ENCODE measurements at places on chromosomes 13 and 19.

- DNase-seq = no peak
Measured at GRCh38 chr13:30837227-30838159, 68.6 kb upstream of the MEDAG start.

GRCh38 chr13:60654415-60654814 lies 257.4 kb downstream of the TDRD3 start:
- DNase-seq = no peak

DNA sequence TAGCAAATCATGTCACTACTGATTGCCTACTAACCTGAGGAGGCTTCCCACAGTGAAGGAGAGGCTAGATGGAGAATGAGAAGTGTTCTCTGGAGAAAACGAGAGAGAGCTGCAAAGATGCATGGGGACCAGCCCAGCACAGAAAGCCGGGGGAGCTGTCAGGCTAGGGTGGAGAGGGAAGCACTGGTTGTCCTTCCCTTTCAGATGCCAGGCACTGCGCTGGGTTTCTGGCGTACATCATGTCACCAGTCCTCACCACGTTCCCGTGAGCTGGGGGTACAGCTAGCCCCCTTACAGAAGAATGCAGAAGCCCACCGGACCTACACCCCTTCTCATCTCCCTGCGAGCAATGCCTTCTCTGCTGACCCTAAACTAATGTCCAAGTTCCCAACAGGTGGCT lies 86.0 kb downstream of the STK24 start:
- no peak for DNase-seq

DNA sequence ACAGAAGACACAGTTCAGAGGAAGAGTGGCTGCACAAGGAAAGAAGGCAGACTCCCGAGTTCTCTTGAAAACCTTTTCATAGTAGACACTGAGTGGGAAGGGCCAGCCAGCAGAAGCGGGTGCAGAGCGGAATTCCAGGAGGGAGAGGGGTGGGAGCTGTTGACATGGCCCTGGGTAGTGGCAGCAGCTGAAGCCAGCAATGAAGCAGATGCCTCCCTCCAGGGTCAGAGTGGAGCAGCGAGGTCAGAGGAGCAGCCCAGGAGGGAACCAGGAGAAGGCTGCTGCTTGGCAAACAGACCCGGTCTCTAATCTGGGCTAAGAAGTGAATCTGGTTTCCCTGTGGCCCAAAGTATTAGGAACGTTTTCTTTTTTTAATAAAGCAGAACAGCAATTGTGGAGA lies 73.9 kb upstream of the SPATA13 start:
- no peak for DNase-seq

- DNase-seq = peak; percentile 66
Measured at GRCh38 chr19:37691881-37692504, 27.6 kb downstream of the ZNF607 start.

DNA sequence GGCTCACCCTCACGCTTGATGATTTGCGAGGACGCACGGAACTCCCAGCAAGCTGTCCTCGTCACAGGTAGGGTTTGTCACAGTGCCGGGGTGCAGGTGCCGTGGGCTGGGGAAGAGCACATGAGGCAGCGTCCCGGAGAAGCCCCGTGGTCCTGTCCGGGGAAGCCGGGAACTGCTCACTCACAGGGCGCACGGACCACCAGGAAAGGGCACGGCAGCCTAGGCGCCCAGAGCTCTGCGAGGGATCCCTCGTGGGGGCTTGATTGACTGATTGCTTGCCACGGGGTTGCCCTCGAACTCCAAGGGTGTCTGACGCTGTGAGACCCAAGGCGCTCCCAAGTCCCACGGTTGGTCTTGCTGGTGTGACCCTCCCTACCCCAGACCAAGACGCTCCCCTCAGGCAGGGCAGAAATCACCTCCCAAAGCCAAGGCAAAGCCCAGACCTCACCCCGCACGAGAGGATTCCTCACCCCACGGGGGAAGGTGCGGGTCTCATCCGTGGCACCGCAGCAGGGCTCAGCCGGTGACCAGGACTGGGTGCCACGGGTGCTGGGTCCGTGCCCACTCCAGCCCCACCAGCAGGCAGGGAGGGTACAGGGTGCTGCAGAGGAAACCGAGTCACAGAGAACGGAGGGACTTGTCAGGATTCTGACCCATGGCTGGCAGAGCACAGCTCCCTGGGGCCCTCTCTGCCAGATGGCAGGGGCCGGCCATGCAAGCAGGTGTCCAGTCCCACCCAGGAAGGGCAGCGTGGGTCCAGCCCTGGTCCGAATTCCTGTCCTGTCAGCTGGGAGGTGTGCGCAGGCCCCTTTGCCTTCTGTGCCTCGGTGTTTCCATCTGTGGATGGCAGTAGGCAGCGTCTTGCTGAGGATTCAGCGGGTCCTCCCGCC lies 7.7 kb downstream of the C2CD4C start:
- no peak for DNase-seq

DNA sequence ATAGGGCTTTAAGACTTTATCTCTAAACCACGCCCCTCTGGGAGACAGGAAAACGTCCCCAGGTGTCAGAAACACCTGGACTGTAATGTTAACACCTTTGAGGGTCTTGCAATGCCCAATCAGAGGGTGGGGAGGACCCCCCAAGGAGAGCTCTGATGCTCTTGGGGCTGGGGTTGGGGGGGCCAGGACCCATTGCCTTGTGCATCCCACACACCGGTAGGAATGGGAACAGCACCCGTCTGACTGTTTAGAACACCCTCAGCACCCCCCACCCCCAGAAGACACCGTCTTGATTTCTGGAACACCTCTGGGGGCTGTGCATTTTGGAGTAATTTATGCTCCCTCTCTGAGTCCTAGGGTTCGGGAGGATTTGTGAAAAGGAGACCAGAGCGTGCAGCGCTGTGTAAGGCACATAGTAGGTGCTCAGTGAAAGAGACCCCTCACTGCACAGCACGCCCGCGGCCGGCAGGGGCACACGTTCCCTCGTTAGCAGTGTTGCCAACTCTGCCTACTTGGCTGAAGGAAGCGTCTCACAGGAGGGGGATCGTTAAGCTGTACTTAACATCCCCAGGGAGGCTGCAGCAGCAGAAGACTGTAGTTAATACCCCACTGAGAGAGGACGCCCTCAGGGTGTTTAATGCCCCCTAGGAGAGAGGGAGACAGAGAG lies 2.8 kb upstream of the ERFL start:
- no peak for DNase-seq

DNA sequence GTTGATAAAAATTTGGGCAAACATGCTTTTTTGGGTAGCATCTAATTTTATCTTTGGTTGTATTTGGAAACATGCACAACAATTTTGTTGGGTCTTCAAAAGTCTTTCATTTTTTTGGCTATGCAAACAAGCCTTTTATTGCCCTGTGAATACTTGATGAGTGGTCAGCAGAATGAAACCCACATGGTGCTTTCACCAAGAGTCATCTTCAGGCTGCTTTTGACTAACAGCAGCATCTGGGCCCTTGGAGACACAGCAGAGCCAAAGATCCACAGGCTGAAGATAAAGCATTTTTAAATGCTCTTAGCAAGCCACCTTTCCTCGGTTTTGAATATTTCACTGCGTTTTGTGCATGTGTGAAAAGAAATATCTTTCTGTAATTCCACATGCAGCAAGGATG lies 154.9 kb downstream of the FGF9 start:
- DNase-seq = no peak

GRCh38 chr13:57638186-57638890 lies 6.8 kb downstream of the PCDH17 start:
- DNase-seq = no peak

GRCh38 chr13:84865783-84866221 lies 933.4 kb downstream of the SLITRK6 start:
- no peak for DNase-seq

DNA sequence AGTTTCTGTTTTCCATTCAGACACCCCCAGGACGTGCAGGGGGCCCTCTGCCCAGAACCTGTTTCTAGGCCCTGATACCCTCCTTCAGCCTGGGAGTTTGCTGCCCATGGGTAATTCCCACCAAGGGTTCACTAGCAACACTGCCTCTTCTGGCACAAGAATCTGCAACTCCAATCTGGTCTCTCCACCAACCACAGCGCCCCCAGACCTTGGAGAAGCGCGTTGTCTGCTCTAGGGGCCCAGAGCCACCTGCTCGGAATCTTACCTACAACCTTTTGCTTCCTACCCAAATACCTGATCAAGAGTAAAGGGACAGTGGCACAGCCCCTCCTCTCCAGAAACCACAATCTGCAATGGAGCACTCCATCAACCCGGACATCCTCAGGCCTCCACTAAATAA lies 763 bp downstream of the ZNF180 start:
- DNase-seq = no peak

GRCh38 chr19:10416380-10417257 lies 3.7 kb upstream of the PDE4A start:
- peak; percentile 89 for DNase-seq

DNA sequence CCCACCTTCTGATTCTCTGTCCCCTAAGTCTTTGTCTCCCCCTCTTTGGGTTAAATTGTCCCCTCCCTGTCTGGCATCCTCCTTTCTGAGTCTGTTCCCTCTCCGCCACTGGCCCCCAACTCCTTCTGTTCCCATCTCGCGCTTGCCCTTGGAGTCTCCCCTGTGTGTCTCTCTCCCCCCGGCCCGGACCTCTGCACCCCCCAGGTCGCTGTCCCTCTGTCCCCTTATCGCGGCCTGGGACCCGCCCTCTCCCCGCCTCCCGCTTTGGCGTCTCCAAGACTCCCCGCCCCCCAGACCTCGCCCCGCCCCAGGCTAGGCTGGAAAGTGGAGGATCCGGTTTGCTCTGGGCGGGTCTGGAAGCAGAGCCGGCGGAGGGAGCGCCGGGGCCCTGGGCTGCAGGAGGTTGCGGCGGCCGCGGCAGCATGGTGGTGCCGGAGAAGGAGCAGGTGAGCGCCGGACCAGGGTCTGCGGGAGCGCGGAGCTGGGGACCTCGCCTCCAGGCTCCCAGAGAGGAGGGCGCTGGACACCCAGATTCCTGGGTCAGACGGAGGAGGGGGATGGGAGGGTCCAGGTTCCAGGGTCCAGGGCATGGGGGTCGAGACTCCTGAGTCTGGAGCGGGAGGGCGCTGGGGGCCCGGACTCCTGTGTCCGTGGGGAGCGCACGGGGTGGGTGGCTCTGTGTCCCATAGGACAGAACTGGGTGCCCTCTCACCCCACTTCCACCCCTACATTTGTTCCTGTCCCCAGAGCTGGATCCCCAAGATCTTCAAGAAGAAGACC lies at the start of gene TRPM4:
TRPM4 (plus strand) TSS at position 348 of the 780 bp plus-strand sequence; CDS start at position 423, 75 bp downstream.
- DNase-seq = no peak

GRCh38 chr19:55590617-55591016 lies 8.7 kb downstream of the FIZ1 start:
- DNase-seq = no peak

GRCh38 chr19:1289686-1290025 lies 4.0 kb downstream of the EFNA2 start:
- no peak for DNase-seq

DNA sequence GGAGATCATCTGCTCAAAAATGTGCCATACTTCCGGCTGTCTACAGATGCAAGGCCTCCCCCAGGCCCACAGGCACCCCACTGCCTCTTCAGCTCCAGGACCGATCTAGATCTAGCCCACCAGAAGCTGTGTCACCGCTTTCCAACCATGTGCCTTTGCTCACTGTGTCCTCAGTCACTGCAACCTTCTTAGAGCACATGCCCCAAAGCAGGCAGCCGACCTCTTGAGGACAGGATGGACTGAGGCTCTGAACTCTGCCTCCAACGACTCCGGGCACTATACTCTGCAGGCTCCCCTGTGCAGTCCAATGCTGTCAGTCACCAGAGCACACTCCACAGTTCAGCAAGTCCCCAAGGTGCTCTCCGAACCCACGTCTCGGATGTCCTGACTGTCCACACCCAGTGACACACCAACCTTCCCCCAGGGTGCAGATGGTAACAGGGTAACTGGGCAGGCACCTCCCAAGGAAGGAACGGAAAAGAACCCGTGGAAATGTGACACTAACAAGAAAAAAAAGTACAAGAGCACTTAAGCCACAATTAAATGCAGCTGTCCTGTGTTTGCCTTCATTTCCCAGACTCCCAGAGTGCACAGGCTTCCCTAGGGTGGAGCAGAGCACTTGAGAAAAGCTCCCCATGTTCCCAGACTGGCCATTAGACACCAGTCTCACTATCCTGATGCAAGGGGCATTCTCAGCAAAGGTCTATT lies 4.8 kb downstream of the STK24 start:
- no peak for DNase-seq

DNA sequence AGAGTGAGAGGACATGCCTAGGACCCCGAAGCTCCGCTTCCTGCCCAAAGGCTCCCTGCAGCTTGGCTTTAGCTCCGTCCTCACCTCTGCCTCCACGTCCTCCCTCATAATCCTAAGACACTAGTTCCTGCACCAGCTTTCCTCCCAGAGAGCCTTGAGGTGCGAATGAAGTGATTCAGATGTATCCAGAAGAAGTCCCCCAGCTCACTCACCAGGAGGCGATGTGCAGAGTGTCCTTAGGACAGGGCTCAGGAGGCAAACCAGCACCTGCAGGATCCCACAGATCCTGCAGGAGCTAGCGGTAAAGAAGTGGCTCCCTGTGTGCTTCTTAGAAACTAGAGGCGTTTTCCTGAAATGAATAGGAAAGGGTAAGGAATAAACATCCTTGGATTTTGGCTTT lies 109.7 kb downstream of the HSPH1 start:
- no peak for DNase-seq

GRCh38 chr19:5116292-5116691 lies 147.4 kb downstream of the KDM4B start:
- no peak for DNase-seq

DNA sequence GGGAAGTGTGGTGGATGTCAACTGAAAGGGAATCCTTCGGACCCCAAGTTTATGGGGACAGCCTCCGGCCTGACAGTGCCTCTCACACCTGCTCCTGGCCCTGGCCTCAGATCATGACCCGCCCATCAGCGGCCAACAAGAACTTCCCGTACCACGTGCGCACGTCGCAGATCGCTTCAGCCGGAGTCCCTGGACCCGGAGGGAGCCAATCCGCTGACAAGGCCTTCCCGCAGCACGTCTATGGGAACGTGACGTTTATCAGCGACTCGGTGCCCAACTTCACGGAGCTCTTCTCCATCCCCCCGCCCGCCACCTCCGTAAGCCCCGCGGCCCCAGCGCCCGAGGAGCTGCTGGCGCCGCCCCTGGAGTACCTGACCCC lies 2.0 kb upstream of the MEGF8 start:
- DNase-seq = no peak

DNA sequence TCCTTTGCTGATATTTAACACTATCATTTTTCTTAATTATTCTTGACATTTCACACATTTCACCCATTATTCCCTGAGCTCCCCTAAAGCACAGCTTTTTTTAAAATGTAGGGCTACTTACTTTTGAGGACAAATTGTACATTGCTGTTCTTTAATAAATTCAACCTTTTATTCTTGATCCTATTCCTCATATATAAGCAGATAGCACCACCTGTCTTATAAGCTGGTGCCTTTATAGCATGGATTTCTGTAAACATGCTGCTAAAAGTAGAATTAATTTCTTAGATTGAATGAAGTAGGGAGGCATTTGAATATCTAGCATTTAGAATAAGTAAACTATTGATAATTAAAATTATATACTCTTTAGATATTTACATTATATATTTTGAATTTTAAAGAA lies 603.4 kb upstream of the PCDH9 start:
- DNase-seq = no peak

- DNase-seq = no peak
Measured at GRCh38 chr19:39951686-39952085, 17.3 kb upstream of the FCGBP start.

- DNase-seq = no peak
Measured at GRCh38 chr13:91085127-91085526, 262.4 kb upstream of the MIR17HG start.
